ENCODE measurements at places on chromosomes 12 and 14. TPM values are rescaled to one million over a fixed set of nuclear protein-coding genes. Genes with fewer than 3 reads are reported as not detected.
A peak's percentile ranks its signal among the peaks of the same experiment; 100 is the strongest.

DNA sequence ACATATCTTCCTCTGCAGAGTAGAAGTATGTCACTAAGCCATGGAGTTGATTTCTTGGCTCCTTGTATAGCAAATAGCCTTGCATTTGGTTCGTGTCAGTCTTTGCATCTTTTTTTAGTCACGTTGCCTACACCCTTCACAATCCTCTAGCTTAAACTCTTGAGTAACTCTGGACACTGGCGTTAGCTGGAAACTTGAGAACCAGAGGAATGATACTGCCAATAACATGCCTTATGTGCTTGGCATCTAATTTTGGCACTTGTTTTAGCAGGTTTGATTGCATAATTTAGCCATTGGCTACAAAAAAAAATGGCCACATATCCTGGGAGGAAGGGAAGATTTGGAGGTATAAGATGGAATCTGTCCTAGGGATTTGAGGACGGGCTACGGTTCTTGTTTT, 136.2 kb downstream of the ETV6 start:
- no peak overlapping the region for H3K4me3 ChIP-seq
- H3K36me3 ChIP-seq, result peaks cover 31% of the 10 kb centered on the region
- no peak for DNase-seq
- H3K27me3 ChIP-seq, result no peaks in the 10 kb centered on the region

DNA sequence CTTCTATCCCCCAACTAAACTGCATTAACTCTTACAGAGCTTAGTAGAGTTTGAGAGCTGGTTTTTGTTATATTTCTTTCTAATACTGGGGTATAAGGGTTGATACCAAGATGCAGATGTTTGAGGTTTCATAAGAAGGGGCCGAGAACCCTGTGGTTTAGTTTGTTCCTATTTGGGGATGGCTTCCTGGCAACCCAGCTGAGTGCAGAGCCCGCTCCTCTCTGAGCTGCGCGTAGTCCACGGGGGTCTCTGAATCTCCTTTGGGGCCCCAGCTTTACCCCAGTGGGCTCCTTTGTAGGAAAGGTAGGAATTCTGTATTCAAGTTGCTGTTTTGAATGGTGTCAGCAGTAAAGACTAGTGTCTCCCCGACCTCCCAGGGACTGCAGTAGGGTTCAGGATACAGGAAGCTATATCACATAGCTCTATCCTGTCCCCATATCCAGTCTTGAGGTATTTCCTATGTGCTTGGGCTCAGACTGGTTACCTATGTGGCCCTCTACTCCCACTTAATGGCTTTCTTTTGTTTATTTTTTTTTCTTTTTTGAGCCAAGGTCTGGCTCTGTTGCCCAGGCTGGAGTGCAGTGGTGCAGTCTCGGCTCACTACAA, 25.4 kb downstream of the PLXNC1 start:
- DNase-seq, result no peak
- no peak overlapping the region for H3K4me3 ChIP-seq
- H3K27ac ChIP-seq, result no peak overlapping the region
- peaks cover 45% of the 10 kb centered on the region for H3K36me3 ChIP-seq
- no peaks in the 10 kb centered on the region for H3K27me3 ChIP-seq
- H3K4me1 ChIP-seq, result peaks cover 60% of the 10 kb centered on the region

The NGB gene
- total RNA-seq, result not detected

GRCh38 chr12:131347345-131347714, 363.6 kb upstream of the SFSWAP start:
- H3K36me3 ChIP-seq, result no peaks in the 10 kb centered on the region
- no peak for DNase-seq
- H3K4me1 ChIP-seq, result no peaks in the 10 kb centered on the region
- H3K27ac ChIP-seq, result no peak overlapping the region
- H3K4me3 ChIP-seq, result no peak overlapping the region
- no peaks in the 10 kb centered on the region for H3K27me3 ChIP-seq

The FAM90A1 gene
- total RNA-seq, result 0.20 TPM

The MAPK1IP1L gene
- 100 TPM for total RNA-seq

- no peak overlapping the region for H3K27ac ChIP-seq
- no peak overlapping the region for H3K4me3 ChIP-seq
- H3K4me1 ChIP-seq, result no peaks in the 10 kb centered on the region
Observed at GRCh38 chr14:21656980-21657379, 3.3 kb downstream of the OR4E2 start.

DNA sequence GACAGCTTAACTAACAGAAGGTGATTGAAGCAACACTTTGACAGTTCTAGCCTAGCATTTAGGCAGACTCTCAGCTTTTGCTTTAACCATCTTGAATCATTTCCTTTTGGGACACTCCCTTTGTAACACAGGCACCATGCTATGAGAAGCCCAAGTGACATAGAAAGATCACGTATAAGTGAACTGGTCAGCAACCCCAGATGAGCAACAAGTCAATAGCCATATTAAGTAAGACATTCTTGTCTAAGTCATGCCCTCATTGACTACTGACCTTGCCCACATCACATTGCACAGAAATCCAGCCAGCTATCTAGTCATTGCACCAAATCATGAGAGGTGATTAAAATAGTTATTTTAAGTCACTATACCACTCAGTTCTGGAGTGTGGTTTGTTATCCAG, 476.8 kb downstream of the TRHDE start:
- no peak overlapping the region for H3K27ac ChIP-seq
- no peaks in the 10 kb centered on the region for H3K27me3 ChIP-seq
- no peaks in the 10 kb centered on the region for H3K4me1 ChIP-seq

DNA sequence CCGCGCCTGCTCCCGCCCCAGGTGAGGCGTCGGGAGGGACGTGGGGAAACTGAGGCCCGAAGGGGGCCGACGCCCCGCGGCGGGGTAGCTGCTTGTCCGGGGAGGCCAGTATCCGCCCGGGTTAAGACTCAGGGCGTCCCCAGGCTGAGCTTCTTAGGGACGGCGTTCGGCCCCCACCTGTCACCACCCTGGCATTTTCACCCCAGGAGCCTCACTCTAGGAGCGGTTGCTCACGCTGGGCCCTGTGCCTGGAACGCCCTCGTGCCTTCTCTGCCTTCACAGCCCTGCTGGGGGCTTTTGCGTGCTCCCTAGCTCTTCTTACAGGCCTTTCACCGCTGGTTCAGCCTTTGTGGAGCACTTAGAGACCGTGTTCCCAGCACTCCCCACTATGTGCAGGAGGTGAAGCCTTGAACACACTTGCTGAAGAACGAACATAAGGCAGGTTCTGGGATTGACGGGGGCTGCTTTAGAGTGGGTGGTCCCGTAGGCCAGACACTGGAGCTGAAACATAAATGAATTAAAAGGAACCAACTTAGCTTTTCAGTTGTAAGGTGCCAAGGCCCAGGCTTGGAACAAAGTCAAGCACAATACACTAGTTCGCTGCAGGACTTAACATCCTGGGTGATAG, 601 bp downstream of the ZNF839 start:
- peak; percentile 44 for DNase-seq
- H3K4me1 ChIP-seq, result peaks cover 56% of the 10 kb centered on the region
- H3K4me3 ChIP-seq, result peak overlapping the region; percentile 89
- H3K27me3 ChIP-seq, result no peaks in the 10 kb centered on the region
- peak overlapping the region; percentile 88 for H3K27ac ChIP-seq
- H3K36me3 ChIP-seq, result peaks cover 2% of the 10 kb centered on the region

GRCh38 chr14:100025111-100025510, 40.1 kb upstream of the EVL start:
- H3K27me3 ChIP-seq, result no peaks in the 10 kb centered on the region
- no peak overlapping the region for H3K27ac ChIP-seq
- peaks cover 9% of the 10 kb centered on the region for H3K4me1 ChIP-seq

- no peaks in the 10 kb centered on the region for H3K36me3 ChIP-seq
- H3K4me3 ChIP-seq, result no peak overlapping the region
Observed at GRCh38 chr12:24396224-24396623, 446.8 kb upstream of the SOX5 start.

The HSPB8 gene
- total RNA-seq, result not detected

DNA sequence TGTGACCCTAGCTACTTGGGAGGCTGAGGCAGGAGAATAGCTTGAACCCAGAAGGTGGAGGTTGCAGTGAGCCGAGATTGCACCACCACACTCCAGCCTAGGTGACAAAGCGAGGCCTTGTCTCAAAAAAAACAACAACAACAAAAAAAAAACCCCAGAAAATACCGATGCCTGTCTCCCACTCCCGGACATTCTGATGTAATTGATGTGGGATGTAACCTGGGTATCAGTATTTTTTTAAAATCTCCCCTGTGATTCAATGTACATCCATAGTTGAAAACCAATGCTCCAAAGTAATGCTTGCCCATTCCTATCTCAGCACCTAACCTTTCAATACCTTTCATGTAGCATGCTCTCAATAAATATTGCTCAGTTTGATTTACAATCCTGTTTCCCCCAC, 11.7 kb upstream of the TMED10 start:
- H3K4me1 ChIP-seq, result no peaks in the 10 kb centered on the region
- H3K27ac ChIP-seq, result no peak overlapping the region
- H3K36me3 ChIP-seq, result no peaks in the 10 kb centered on the region
- no peak for DNase-seq
- H3K27me3 ChIP-seq, result peaks cover 16% of the 10 kb centered on the region
- no peak overlapping the region for H3K4me3 ChIP-seq

GRCh38 chr14:68215629-68216028, 396.1 kb downstream of the RAD51B start:
- DNase-seq, result no peak
- H3K27me3 ChIP-seq, result no peaks in the 10 kb centered on the region
- peaks cover 10% of the 10 kb centered on the region for H3K4me1 ChIP-seq
- no peak overlapping the region for H3K27ac ChIP-seq
- no peak overlapping the region for H3K4me3 ChIP-seq

DNA sequence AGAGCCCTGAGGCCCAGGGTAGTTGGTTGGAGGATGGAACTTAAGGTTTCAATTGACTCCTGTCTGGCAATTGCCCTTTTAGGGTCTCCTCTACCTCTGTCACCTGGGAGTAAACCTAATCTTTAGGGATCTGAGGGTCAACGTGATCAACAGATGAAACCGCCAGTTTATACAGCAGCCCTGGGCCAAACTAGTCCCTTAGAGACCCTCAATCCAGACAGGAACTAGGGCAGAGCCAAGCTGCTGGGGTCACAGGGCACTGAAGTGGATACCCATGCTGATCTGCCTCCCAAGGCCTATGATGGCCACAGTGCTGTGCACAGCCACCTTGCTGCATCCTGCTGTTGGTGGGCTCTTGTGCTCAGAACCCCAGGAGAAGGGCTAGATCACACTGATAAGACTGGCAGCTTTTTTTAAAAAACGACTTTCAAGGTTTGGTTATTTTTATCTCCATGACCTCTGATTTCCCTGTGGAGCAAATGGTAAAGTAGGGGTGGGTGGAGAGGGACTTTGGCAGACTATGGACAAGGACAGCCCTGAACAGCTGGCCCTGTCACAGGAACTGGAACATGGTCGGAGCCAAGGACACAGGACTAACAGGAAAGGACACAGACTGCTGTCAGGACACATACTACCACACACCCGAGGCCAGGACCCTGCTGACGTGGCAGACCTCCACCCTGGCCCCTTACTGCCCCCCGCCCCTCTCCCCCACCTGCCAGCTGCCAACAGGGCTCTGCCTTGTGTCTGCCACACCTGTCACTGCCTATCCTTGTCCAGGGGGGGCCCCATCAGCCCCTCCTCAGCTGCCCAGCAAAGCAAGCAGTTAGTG, 474 bp downstream of the FITM1 start:
- no peak overlapping the region for H3K27ac ChIP-seq
- no peak overlapping the region for H3K4me3 ChIP-seq
- DNase-seq, result no peak
- peaks cover 5% of the 10 kb centered on the region for H3K36me3 ChIP-seq

- no peaks in the 10 kb centered on the region for H3K27me3 ChIP-seq
- no peak for DNase-seq
- H3K4me1 ChIP-seq, result peaks cover 53% of the 10 kb centered on the region
- H3K27ac ChIP-seq, result peak overlapping the region; percentile 10
- H3K4me3 ChIP-seq, result peak overlapping the region; percentile 78
Observed at GRCh38 chr12:69331909-69332684, 16.1 kb upstream of the LYZ start.

GRCh38 chr12:51972849-51973273, 21.4 kb downstream of the ACVR1B start:
- DNase-seq, result peak; percentile 72
- H3K4me1 ChIP-seq, result peaks cover 74% of the 10 kb centered on the region
- H3K4me3 ChIP-seq, result peak overlapping the region; percentile 6
- H3K36me3 ChIP-seq, result peaks cover 19% of the 10 kb centered on the region
- H3K27ac ChIP-seq, result peak overlapping the region; percentile 48
- H3K27me3 ChIP-seq, result peaks cover 35% of the 10 kb centered on the region

The PSMB11 gene
- not detected for total RNA-seq

The GSC gene
- not detected for total RNA-seq

The CCDC197 gene
- total RNA-seq, result not detected

DNA sequence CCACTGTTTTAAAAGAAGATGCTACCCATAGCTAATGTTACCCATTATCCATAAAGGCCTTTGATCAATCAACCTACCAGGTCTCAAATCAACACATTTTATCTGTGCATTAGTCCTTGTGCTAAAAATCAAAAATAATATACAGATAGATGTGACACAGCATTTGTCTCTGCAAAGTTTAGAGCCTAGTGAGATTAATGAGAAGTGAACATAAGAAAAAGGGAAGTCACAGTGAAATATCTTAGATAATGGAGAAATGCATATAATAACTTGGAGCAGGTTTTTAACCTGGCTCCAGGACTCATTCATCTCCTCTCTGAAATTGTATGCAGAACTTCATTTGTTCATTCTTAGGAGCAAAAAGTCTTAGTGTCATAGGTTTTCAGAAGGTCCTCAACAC, 7.2 kb downstream of the PDE3A start:
- no peak for DNase-seq
- no peaks in the 10 kb centered on the region for H3K36me3 ChIP-seq
- peaks cover 16% of the 10 kb centered on the region for H3K27me3 ChIP-seq
- no peak overlapping the region for H3K4me3 ChIP-seq
- H3K27ac ChIP-seq, result no peak overlapping the region

DNA sequence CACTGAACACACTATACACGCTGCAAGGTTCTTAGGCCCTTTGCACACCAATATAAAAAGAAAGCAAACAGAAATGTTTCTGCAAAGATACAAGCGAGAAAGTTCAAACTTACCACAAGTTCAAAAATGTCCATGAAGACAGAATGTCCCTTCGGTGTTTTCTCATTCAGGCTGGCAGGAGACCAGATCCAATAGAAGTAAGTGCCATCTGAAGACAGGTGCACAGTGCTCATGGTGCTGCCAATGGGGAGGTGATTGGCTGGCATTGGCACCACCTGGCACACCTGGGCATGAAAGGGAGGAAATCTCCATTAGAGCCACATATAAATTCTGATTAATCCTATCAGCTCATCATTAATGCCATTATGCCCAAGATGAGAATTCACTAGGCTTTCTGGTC, 76.3 kb downstream of the HECTD4 start:
- no peak for DNase-seq
- no peaks in the 10 kb centered on the region for H3K27me3 ChIP-seq
- no peak overlapping the region for H3K4me3 ChIP-seq
- H3K27ac ChIP-seq, result no peak overlapping the region
- peaks cover 30% of the 10 kb centered on the region for H3K36me3 ChIP-seq

DNA sequence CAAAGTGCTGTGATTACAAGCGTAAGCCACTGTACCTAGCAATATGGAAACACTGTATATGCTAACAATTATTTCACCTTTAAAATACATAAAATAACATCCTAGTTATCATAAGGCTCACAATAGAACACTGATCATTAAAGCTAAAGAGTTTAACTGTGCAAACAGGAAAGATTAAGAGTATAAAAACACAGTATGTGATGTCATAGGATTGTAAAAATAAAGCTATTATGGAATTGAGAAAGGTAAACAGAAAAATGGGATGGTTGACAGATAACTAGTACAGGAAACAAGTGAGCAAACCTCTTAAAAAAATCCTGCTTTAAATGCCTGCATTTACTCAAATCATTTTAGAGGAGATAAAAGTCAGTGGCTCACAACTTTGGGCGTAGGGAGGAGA, 10.8 kb upstream of the IPO8 start:
- H3K27ac ChIP-seq, result no peak overlapping the region
- H3K4me3 ChIP-seq, result no peak overlapping the region
- peaks cover 4% of the 10 kb centered on the region for H3K36me3 ChIP-seq
- H3K27me3 ChIP-seq, result no peaks in the 10 kb centered on the region
- H3K4me1 ChIP-seq, result no peaks in the 10 kb centered on the region

The CPNE6 gene
- not detected for total RNA-seq

The MAP3K9 gene
- total RNA-seq, result 5.9 TPM

The CAND1 gene
- total RNA-seq, result 150 TPM

The INF2 gene
- 132 TPM for total RNA-seq

Data from activated CD4-positive, alpha-beta memory T cell treated with anti-CD3 and anti-CD28 coated beads, Interleukin-2, amount 10 ng/mL, durations not matched to agents 7 days and 5 days (primary cell).